Stimulated activated CD4-positive, alpha-beta T cell treated with anti-CD3 and anti-CD28 coated beads, Interleukin-1b, Interleukin-23, amount 100 ng/mL, for 1 hour (primary cell): ENCODE measurements at places on chromosomes 11 and 22.

DNA sequence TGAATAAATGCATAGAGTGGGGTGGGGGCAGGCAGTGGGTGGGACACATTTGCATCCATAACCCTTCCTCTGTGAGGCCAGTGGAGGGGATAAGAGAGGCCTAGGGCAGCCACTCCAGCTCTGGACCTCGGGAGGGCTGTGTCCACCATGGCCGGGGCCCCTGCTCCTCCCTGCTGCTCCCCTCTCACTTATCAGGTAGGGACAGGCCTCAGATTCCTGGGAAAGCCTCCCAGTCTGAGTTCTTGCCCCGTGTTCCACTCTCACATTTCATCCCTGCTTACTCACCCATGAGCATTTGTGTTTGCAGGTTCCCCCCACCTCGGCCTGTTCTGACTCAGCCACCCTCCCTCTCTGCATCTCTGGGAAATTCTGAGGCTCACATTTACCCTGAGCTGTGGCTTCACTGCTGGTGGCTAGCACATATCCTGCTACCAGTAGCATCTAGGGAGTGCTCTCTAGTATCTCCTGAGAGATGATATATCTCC, 128.7 kb upstream of the TOP3B start:
- no peak for DNase-seq

- DNase-seq: no peak
Observed at GRCh38 chr22:39955675-39956074, 4.5 kb upstream of the TMA7B start.

DNA sequence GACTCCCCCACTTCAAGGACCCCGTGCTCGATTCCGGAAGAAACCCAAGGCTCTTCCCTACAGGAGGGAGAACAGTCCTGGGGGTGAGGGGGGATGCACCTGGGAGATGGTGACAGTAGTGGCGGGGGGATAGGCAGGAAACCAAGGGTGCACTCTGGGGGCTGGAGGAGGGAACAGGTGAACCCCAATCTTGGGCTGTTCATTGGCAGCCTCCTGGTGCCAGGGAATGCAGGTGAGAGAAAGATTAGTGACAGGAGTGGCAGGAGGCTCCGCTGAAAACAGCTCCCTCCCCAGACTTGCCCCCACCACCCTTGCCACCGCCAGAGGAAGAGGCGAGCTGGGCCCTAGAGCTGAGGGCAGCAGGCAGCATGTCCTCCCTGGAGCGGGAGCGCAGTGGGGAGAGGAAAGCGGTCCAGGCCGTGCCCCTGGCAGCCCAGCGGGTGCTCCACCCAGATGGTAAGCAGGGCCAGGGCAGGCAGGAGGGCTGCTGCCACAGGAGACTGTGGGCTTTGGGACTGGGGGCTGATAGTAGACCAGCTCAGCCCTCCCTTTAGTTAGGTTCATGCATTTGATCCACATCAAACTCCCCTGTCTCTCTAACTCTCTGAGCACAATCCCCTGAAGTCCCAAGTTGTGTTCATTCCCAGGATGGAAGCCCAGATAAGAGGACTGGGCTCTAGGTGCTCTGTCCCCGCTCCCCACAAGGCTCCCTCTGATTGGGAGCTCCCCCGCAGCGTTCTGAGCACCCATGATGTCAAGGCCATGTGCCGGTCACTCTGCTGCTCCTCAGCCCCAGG, 14.5 kb downstream of the ROBO3 start:
- DNase-seq: no peak

- DNase-seq: no peak
Observed at GRCh38 chr11:59778122-59778521, 22.9 kb downstream of the STX3 start.

DNA sequence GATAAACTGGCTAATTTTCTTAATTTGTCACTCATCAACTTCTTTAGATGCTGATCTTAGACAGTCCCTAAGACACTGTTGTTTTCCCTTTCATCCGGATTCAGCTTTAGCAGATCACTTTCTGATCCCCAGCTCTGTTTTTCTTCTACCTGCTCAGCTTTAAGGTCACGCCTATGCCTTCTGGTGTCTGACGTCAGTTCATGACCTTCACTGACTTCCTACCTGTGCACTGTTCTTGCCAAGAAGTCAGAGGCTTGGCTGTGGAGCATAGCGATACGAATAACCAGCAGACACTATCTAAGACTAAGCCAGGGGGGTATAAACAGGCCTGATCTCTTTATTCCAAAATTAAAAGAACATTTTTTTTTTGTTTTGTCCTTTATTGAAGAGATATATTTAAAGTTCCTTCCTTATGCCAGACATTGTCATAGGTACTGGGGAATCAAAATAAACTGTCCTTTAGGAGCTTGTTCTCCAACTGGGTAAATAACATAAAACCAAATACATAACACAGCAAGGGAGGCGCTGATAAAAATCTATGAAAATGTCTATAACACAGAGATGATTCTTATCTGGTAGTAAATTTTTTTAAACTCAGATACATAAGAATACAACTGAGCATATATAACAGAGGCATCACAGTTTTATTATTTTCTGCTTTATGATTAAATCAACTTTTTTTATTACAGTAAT, 352.2 kb upstream of the CTSC start:
- DNase-seq: no peak

DNA sequence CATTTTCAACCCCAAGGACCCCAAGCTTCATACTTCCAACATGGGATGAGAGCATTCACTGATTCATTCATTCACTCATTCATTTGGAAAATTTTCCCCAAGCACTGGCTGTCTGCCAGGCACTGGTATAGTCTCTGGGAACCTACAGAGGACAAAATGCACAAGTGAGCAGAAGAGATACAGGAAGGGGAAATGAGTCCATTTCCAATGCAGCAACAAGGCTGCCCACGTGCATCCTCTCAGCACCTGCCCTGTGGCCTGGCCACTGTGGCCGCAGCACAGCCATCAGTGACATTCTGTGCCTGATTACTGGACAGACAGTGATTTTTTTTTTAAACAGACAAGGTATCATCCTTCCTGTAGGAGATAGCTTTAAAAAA, 96.0 kb upstream of the PITPNB start:
- no peak for DNase-seq

DNA sequence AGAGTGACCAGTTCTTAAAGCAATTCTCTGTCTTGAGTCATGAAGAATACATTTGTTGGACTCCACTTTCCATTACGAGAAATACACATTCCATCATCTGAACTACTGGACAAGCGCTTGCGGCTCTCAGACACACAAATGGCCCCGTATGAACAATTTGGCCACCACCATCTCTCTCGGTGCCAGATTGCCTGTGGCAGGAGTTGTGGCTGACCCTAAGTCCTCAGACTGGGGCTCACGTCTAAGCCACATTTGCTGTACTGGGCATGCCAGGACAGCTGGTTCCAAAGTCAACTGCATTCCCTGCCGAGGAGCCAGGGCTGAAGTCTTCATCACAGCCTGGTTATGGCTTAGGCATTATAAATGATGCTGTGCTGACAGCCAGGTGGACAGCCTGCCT, 227.5 kb downstream of the MIAT start:
- DNase-seq: no peak

DNA sequence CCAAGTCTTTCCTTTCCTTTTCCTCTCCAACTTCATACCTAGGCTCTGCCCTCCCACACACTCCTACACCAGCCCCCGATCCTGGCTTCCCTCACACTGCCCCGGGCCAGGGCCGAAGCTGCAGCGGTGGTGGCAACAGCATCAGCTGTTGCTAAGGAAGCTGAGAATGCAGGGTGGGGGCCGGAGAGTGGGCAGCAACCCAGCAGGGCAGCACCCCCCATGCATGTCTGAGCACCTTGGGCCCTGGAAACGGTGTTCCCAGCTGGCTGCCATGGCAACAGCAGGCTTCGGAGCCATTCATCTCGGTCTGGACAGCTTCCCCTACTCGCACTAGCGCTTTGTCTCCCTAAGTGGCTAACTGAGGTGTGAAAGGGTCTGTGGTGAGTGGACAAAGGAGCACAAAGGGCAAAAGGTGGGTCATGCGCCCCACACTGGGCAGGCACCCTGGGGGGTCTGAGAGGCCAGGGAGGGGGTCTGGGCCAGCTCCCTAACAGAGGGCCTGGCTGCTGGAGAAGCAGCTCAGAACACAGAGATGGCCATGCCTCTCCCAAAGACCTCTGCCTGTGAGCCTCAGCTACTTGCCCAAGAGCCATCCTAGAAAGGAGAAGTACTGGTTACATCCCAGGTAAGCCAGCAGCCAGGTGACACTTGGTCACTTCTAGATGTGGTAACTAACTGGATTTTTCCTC, 42.1 kb upstream of the JAM3 start:
- no peak for DNase-seq

DNA sequence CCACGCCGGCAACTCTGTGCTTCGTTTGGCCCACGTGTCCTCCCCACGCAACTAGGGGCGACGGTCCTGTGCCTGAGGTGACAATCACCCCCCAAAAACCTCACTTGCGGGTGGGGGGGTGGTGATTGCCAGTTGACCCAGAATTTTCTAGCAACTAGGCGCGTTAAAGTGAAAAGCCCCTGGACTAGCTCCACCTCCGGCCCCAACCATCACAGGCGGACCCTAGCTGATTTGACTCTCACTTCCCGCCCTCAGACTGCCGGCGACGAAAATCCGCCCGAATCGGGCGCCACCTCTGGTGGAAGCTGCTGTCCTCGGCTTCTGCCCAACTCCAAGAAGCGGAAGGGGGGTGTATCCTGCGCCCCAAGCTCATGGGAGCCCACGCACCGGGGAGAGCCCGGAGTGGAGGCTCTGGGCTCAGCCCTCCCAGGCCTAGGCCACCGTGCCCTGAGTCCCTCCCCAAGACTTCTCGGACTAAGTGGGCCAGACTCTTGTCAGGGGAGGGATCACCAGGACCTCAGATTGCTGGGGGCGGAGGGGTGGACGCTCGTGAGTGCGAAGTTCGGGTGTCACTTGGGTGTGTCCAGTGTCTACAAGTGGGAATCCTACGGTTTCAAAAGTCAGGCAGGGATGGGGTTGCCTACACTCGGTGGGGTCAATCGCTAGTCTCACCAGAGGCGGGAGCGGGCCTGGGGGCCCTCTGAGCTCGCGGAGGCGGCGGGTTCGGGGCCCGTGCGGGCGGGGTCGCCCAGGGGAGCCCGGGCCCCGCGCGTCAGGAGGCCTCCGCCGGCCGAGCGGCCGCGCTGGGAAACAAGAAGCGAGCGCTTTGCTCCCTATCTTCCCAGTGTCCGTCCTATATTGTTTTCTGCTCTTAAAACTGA, 12.3 kb downstream of the PAX6 start:
- no peak for DNase-seq

DNA sequence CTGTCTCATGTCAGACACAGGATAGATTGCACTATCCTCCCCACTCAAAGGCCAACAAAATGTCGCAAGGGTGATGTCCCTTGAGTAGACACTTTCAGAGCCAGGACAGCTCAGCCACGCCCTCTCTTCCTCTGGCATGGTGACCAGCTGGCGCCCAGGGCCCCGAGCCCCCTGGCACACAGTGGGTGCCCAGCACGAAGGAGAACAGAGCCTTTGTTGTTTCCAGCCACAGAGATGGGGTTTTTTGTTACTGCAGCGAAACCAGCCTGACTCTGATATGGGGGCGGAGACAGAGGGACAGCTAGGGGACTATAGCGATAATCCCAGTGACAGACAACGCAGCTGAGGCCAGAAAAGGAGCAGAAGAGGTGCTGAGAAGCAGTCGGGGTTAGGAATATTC, 23.3 kb upstream of the CCND1 start:
- no peak for DNase-seq

GRCh38 chr22:39089928-39090327, 7.1 kb upstream of the APOBEC3H start:
- no peak for DNase-seq

GRCh38 chr11:11292839-11293238, 60.2 kb downstream of the CSNK2A3 start:
- no peak for DNase-seq

DNA sequence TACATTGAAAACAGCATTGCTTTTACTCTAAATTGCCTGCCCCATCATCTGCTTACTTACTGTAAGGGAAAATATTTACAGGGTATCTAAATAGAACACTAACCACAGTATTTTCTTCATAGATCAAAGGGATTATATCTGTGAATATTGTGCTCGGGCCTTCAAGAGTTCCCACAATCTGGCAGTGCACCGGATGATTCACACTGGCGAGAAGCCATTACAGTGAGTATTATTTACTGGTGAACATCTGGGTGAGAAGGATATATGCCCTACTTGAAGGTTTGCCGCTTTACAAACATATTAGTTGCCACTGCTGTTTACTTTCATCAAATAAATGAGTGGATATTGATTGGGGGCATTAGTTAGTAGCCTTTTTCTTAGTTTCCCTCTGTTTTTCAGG, 5.9 kb upstream of the CNTF start:
- DNase-seq: no peak

DNA sequence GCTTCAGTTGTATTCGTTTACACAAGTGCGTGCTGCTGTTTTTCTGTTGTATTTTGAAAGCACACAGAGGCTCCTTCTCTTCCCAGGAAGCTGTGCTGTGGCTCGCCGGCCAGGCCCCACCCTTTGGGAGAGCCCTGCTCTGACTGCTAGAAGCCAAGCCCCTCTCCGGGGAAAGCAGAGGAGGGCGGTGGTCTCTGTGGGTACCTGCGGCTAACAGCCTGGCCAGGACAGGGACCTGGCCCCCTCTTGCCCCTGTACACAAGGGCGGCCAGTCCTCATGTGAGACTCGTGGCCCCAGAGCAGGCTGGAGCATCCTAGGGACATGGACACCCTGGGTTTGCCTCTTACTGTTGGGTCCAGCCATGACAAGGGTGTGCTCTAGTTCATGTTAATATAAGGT, 14.8 kb downstream of the MOB2 start:
- no peak for DNase-seq

- no peak for DNase-seq
Observed at GRCh38 chr11:111045874-111046273, 199.7 kb upstream of the POU2AF2 start.

DNA sequence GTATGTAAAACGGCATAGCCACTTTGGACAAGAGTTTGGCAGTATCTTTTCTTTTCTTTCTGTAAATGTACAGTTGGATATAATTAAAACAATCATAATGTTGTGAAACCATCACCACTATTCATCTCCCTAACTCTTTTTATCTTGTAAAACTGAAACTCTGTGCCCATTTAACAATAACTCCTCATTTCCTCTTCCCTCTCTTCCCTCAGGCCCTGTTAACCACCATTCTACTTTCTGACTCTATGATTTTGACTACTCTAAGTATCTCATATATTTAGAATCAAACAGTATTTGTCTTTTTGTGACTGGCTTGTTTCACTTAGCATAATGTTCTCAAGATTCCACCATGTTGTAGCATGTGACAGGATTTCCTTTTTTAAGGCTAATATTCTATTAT, 10.2 kb downstream of the SCUBE2 start:
- no peak for DNase-seq

DNA sequence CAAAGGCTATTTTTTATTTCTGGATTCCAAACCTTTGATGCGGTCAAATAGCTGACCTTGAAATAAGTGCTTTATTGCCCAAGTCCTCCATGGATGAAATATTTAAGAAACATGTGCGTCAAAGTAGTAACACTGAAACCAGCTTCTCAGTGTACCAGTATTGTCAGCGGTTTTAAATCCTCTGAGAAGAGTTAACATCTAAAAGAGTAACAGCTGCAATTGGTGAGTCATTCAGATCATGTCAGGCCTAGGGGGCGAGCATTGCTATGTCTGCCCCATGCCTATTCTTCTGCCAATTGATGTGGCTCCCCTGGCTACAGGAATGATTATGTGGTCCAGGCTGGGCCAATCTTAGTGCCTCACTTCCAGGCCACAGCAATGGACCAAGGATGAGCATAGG, 263.3 kb upstream of the SORL1-AS1 start:
- DNase-seq: no peak

GRCh38 chr11:36699271-36699670, 101.2 kb upstream of the RAG2 start:
- no peak for DNase-seq

- no peak for DNase-seq
Observed at GRCh38 chr22:17143826-17144225, 15.3 kb downstream of the HDHD5 start.
